ENCODE measurements at places on chromosomes 13 and 19. TPM values are rescaled to one million over a fixed set of nuclear protein-coding genes. Genes with fewer than 3 reads are reported as not detected.

DNA sequence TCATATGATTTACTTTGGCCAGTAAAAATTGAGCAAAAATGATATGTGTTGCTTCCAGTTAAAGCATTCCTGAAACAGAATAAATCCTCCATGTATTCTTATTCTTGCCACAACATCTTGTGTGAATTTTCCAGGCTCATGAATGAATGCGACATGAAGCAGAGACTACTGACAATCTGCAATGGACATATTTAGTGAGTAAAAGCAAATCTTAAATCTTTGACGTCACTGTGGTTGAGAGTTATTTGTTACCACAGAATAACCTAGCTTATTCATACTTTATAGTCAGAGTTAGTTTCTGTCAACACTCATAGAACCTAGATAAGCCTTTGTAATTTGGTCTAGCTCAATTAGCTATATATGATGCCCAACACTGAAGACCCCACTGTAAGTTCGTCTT, 1443.1 kb downstream of the PCDH9 start:
- no peak for DNase-seq

DNA sequence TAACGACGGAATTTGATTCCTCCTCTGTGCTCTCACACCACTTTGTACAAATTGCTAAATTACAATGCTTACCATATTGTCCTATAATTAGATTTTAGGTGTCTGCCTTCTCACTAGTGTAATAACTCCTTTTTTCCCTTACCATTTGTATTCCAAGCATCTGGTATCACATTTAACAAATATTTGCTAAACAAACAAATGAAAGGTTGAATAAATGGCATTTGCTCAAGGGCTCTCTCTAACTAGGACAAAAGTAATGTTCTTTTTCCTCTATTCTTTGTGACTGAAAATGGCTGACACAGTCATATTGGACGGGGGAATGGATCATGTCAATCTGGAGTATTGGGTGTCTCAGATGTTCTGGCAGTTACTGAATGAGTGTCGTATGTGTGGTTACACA, 99.7 kb downstream of the ENOX1 start:
- no peak for DNase-seq

Gene ZNF99
- total RNA-seq = not detected

DNA sequence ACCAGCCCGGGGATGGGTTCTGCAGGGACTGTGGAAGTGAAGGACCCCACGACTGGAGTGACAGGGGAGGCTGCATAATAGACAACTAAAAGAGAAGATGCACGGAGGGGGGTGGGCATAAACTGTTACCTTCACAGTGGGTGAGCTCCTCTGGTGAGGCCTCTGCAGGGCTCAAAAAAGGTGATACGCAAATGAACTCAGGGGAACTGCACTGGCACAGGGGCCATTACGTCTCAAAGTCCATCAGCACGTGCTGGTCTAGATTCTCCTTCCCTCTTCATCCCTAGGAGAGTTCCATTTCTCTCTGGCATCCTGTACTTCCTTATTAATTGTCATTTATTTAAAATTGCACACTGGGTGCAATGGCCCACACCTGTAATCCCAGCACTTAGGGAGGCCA, 8.1 kb upstream of the FFAR2 start:
- DNase-seq = no peak
